Activated CD4-positive, alpha-beta T cell treated with anti-CD3 and anti-CD28 coated beads for 48 hours (primary cell): ENCODE measurements at places on chromosomes 7 and 10.

- no peak for DNase-seq
Measured at GRCh38 chr7:16563281-16564022, 36.8 kb downstream of the LRRC72 start.

GRCh38 chr10:11699550-11700097 is 42.6 kb upstream of the ECHDC3 start:
- no peak for DNase-seq

DNA sequence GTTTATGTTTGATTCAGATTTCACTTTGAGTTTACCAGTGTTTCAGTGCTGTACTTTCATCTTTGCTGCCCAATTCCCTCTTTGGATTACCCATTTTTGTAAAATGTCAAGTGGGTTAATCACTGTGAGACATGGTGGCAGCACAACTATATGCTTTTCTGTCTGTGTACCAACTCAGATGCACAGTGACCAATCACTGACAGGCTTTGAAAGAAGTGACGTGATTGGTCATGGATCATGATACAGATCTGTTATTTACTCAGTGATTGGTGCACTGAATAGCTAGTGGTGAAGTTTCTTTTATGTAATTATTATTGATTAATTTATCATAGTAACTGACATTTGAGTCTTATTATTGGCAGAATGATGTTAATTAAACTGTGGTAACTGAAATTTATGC is 126.9 kb downstream of the SDK1 start:
- DNase-seq = no peak

DNA sequence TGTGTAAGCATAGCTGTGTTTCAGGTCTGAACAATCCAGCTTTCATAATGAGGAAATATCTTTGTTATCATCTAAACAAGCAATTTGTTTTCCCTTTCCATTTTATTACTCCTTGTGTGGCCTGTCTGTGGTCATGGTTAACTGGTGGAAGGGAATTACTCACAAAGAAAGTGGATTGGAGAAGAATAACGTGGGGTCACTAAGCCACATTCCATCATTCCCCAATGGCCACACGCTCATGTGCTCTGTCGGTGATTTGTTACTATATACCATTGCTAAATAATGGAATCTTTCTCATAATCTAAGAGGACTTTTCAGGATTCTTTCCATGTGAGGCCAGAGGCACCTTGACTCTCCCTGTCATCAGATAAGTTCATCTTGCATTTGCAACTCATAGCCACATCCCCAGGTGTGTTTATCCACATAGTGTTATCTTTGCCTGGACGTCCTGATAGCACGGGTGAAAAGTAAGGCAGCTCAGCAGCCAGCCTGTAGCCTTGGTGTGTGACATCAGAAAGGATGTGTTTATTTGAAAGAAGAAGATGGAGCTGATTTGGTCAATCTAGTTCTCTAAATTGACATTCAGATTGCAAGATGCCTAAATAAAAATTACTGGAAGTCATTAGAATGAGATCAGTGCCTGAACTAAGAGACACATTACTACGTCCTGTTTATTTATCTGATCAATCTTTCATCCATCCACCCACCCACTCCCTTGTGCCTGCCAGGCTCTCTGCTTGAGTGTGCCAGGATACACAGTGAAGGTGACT is 128.9 kb downstream of the CELF2 start:
- no peak for DNase-seq
